ENCODE measurements at places on chromosomes 3 and 15.
A peak's percentile ranks its signal among the peaks of the same experiment; 100 is the strongest.

DNA sequence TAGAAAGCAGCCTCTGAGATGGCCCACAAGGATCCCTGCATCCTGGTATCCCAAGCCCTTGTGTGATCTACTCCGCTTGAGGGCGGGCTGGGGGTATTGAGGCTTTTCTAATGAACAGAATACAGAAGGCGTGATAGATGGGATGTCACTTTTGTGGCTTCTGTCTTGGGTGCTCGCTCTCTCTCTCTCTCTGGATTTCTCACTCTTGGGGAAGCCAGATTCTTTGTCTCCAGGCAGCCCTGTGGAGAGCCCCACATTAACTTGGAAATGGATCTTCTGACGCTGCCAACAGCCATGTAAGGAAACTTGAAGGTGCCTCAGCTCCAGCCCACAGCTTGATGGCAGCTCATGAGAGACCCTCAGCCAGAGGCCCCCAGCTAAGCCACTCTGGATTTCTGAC is 26.9 kb upstream of the SEC62 start:
- no peaks in the 10 kb centered on the region for H3K36me3 ChIP-seq
- H3K4me3 ChIP-seq: no peak overlapping the region
- no peaks in the 10 kb centered on the region for H3K27me3 ChIP-seq
- DNase-seq: no peak
- peak overlapping the region; percentile 90 for H3K27ac ChIP-seq

GRCh38 chr3:195908694-195909581 is 587 bp upstream of the TNK2 start:
- peak overlapping the region; percentile 99 for H3K27ac ChIP-seq
- H3K4me1 ChIP-seq: peaks cover 48% of the 10 kb centered on the region
- peak; percentile 62 for DNase-seq
- H3K27me3 ChIP-seq: no peaks in the 10 kb centered on the region

- peaks cover 36% of the 10 kb centered on the region for H3K36me3 ChIP-seq
- DNase-seq: no peak
- H3K4me3 ChIP-seq: no peak overlapping the region
Measured at GRCh38 chr3:49023775-49024174, 1.9 kb downstream of the NDUFAF3 start.

DNA sequence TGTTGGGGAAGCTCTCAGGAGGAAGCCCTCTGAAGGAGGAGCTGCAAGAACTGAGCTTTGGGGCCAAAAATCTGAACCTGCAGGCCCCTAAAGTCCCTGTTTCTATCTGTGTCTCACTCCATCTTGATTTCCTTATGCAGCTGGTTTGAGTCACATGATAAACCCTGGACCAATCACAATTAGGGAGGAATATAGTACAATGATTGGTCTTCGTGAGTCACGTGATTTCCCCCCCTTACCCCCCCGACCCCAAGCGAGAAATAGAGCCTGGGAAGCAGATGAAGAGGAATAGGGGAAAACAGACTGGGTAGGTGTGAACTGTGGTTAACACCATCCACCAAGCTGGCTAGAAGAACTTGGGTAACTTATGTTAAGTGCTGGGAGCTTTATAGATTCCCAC is 12.9 kb downstream of the CRABP1 start:
- H3K4me3 ChIP-seq: no peak overlapping the region
- H3K4me1 ChIP-seq: no peaks in the 10 kb centered on the region
- H3K36me3 ChIP-seq: no peaks in the 10 kb centered on the region

DNA sequence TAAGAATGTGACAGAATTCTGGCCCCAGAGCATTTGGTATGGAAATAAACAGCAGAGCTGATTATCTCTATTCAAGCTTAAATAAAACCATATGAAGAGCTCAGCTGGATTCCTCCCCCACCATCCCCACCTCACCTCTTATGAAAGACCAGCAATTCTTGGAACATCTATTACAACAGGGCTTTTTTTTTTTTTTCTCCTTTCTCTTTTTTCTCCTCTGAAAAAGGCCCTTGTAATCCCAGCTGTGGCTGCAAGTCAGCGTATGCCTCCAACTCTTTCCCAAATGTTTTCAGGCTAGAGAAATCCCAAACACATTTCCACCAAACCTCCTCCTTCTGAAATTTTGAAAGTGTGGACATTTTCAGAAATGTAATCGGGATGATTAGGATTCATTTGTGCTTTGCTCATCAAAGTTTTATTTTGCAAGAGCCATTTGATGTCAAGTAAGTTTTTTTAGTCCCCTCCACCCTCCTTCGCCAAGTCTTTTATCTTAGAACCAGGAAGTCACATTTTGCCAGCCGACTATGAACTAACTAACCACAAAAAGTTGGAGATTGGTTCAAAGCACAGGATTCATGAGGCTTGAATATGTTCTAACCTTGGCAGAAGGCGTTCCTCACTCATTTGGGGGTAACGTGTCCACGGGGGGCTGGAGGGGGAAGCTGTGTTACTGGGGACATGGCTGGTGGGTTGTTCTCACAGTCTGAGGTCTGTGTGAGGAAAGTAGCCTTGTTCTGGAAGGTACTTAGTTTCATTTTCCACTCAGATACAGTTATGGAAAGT is 142.0 kb upstream of the PDZRN3 start:
- no peak overlapping the region for H3K4me3 ChIP-seq
- no peaks in the 10 kb centered on the region for H3K27me3 ChIP-seq
- no peak overlapping the region for H3K27ac ChIP-seq
- H3K36me3 ChIP-seq: no peaks in the 10 kb centered on the region
- no peaks in the 10 kb centered on the region for H3K4me1 ChIP-seq

DNA sequence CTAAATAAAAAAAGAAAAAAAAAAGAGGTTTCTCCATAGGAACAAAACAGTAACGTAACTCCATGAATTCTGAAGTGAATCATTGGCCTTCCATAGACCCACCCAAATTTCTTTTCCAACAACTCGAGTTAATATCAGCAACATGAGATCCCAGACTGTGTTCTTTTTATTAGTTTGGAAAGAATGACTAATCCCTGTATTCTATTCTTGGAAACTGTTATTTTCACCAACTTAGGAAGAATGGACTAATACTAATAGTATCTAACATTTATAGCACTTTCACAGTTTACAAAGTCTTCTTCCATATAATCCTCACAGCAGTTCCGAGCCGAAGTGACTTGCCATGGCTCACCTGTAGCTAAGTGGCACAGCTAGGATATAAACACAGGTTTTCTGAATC is 72.7 kb upstream of the SLC4A7 start:
- no peak for DNase-seq
- H3K27me3 ChIP-seq: no peaks in the 10 kb centered on the region
- H3K4me3 ChIP-seq: no peak overlapping the region
- no peaks in the 10 kb centered on the region for H3K36me3 ChIP-seq
- no peak overlapping the region for H3K27ac ChIP-seq
- no peaks in the 10 kb centered on the region for H3K4me1 ChIP-seq

- no peaks in the 10 kb centered on the region for H3K27me3 ChIP-seq
- H3K4me1 ChIP-seq: no peaks in the 10 kb centered on the region
- no peak for DNase-seq
- no peak overlapping the region for H3K4me3 ChIP-seq
- H3K27ac ChIP-seq: no peak overlapping the region
Measured at GRCh38 chr3:170096342-170096741, 58.5 kb downstream of the GPR160 start.

DNA sequence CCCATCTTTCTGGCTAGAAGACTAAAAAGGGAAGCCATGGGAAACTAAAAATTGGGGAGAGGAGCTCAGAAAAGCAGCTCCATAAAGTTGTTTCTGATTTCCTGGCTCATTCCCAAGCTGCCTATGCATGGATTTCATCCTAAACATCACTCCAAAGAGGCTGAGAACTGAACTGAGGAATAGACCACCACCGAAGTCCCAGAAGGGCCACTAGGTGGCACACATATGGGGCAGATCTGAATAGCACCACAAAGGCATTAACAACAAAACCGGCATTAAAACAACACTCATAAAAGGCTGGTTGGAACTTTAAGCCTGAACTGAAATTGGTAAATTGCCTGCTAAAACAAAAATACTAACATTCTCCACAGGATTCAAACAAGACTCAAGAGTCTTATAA is 106.3 kb downstream of the PLD1 start:
- H3K36me3 ChIP-seq: no peaks in the 10 kb centered on the region
- no peaks in the 10 kb centered on the region for H3K27me3 ChIP-seq
- H3K27ac ChIP-seq: no peak overlapping the region

- H3K36me3 ChIP-seq: no peaks in the 10 kb centered on the region
- no peak overlapping the region for H3K4me3 ChIP-seq
- peaks cover 3% of the 10 kb centered on the region for H3K27me3 ChIP-seq
- H3K27ac ChIP-seq: no peak overlapping the region
- no peak for DNase-seq
- H3K4me1 ChIP-seq: no peaks in the 10 kb centered on the region
Measured at GRCh38 chr3:16203031-16203430, 28.6 kb downstream of the GALNT15 start.

- no peak overlapping the region for H3K27ac ChIP-seq
- no peak overlapping the region for H3K4me3 ChIP-seq
- no peaks in the 10 kb centered on the region for H3K4me1 ChIP-seq
- H3K27me3 ChIP-seq: no peaks in the 10 kb centered on the region
- no peak for DNase-seq
- no peaks in the 10 kb centered on the region for H3K36me3 ChIP-seq
Measured at GRCh38 chr3:98645039-98645438, 51.6 kb upstream of the CPOX start.

DNA sequence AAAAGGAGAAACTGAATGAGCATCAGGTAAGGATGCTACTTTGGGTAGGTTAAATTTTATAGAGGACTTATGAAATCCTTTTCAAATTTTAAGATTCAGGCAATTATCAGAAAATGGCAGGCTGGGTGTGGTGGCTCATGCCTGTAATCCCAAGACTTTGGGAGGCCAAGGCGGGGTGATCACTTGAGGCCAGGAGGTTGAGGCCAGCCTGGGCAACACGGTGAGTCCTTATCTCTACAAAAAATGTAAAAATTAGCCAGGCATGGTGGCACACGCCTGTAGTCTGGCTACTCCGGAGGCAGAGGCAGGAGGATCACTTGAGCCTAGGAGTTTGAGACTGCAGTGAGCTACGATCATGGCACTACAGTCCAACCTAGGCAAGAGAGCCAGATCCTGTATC is 23.1 kb downstream of the DCUN1D1 start:
- H3K36me3 ChIP-seq: peaks cover 25% of the 10 kb centered on the region
- H3K27me3 ChIP-seq: no peaks in the 10 kb centered on the region
- H3K27ac ChIP-seq: no peak overlapping the region
- no peak overlapping the region for H3K4me3 ChIP-seq
- no peak for DNase-seq

DNA sequence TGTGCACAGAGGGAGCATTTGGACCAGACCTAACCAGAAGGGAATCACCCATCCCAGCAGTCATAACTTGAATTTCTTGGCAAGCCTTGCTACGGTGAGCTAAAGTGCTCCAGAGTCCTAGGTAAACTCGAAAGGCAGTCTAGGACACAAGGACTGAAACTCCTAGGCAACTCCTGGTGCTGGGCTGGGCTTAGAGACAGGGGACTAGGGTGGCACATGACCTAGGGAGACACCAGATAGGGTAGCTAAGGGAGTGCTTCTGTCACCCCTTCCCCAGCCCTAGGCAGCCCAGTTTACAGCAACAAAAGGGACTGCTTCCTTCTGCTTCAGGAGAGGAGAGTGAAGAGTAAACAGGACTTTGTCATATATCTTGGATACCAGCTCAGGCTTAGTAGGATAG is 256.4 kb upstream of the ARHGEF26 start:
- no peaks in the 10 kb centered on the region for H3K27me3 ChIP-seq
- H3K4me3 ChIP-seq: no peak overlapping the region
- H3K27ac ChIP-seq: no peak overlapping the region
- no peaks in the 10 kb centered on the region for H3K36me3 ChIP-seq
- DNase-seq: no peak

GRCh38 chr15:99504823-99505551 is 60.8 kb upstream of the MEF2A start:
- H3K4me1 ChIP-seq: peaks cover 92% of the 10 kb centered on the region
- DNase-seq: peak; percentile 50
- peak overlapping the region; percentile 71 for H3K27ac ChIP-seq
- no peaks in the 10 kb centered on the region for H3K27me3 ChIP-seq
- H3K4me3 ChIP-seq: no peak overlapping the region

DNA sequence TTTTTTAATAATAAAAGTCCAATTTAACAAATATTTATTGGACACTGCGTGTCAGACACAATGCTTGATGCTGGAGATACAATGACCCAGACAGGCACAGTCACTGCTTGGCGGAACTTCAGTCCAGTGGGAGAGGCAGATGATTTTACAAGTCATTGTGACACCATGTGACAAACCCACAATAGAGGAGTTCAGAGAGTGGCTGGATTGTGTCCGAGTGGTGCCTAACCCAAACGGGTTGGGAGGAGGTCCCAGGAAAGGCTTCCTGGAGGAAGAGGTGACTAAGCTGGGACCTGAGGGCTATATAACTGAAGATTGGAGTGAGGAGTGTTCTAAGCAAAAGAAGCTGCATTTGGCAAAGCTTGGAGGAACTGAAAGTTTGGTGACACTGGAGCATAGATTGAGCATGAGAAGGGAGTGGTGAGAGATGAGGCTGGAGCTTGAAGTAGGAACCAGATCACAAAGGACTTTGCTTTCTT is 41.4 kb downstream of the CRTC3 start:
- no peak overlapping the region for H3K4me3 ChIP-seq
- no peaks in the 10 kb centered on the region for H3K27me3 ChIP-seq
- peak overlapping the region; percentile 47 for H3K27ac ChIP-seq
- peak; percentile 68 for DNase-seq
- H3K36me3 ChIP-seq: no peaks in the 10 kb centered on the region

GRCh38 chr3:195159117-195159813 is 111.7 kb downstream of the XXYLT1 start:
- H3K27ac ChIP-seq: no peak overlapping the region
- no peaks in the 10 kb centered on the region for H3K27me3 ChIP-seq
- H3K36me3 ChIP-seq: no peaks in the 10 kb centered on the region
- no peak overlapping the region for H3K4me3 ChIP-seq

DNA sequence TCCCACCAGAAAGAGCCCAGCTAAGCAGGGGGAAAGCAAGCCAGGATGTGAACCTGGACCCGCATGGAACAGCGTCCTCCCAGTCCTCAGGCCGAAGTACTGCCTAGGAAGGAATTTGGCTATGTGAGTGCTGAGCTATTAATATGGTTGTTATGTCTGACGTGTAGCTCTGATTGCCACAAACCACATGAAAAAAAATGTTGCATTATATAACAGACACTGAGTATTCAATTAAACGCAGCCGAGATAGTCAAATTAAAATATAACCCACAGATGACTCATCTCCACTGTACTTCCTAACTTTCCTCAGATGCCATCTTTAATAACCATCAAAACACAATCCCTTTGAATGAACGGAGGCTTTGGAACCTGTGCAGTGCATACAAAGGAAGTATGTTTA is 111.1 kb downstream of the GABRB3 start:
- no peaks in the 10 kb centered on the region for H3K36me3 ChIP-seq
- H3K4me1 ChIP-seq: no peaks in the 10 kb centered on the region
- DNase-seq: no peak
- no peaks in the 10 kb centered on the region for H3K27me3 ChIP-seq

GRCh38 chr3:176561826-176562225 is 635.5 kb downstream of the TBL1XR1 start:
- H3K27me3 ChIP-seq: no peaks in the 10 kb centered on the region
- H3K4me3 ChIP-seq: no peak overlapping the region
- DNase-seq: no peak
- no peak overlapping the region for H3K27ac ChIP-seq
- no peaks in the 10 kb centered on the region for H3K4me1 ChIP-seq

- no peak overlapping the region for H3K27ac ChIP-seq
- no peaks in the 10 kb centered on the region for H3K4me1 ChIP-seq
- no peaks in the 10 kb centered on the region for H3K27me3 ChIP-seq
- no peak overlapping the region for H3K4me3 ChIP-seq
Measured at GRCh38 chr3:144831955-144832716, 860.5 kb downstream of the DIPK2A start.

Measured in B cell (primary cell).